Stimulated activated CD4-positive, alpha-beta T cell treated with anti-CD3 and anti-CD28 coated beads, Interleukin-1b, Interleukin-23, amount 100 ng/mL, for 1 hour (primary cell): ENCODE measurements at places on chromosomes 6 and 20.

DNA sequence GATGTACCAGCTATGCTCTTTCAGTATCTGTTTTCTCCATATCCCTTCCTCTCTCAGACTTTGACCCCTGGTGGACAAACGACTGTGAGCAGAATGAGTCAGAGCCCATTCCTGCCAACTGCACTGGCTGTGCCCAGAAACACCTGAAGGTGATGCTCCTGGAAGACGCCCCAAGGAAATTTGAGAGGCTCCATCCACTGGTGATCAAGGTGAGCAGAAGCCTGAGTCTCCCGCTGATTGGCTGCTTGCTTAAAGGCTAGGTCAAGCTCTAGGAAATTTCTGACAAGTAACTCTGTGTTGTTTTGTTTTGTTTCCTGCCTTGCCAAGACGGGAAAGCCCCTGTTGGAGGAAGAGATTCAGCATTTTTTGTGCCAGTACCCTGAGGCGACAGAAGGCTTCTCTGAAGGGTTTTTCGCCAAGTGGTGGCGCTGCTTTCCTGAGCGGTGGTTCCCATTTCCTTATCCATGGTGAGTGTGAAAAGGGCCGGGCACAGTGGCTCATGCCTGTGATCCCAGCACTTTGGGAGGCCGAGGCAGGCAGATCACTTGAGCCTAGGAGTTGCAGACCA is 28.6 kb downstream of the C6orf89 start:
- DNase-seq: no peak

DNA sequence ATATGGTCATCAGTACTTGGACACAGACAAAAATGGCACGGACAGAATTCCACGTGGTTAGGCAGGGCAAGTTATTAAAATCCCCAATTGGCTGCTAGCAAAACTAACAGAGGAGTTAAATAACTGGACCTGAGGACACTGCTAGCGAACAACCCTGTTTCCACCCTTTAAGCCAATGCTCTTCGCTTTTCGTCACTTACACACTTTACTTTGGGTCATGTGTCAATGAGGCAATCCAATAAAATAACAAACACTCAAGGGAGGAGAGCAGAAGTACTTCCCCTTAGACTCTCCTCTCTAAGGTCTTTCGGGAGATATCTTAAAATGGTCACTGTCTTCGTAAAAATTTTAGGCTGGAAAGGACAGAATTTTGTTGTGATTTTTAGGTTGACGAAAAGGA is 68.6 kb downstream of the LCA5 start:
- no peak for DNase-seq

- no peak for DNase-seq
Measured at GRCh38 chr20:46767127-46767761, 57.8 kb downstream of the SLC2A10 start.

GRCh38 chr20:21357844-21358243 is 39.5 kb downstream of the NKX2-4 start:
- DNase-seq: no peak

GRCh38 chr6:36949636-36950035 is 4.9 kb upstream of the PI16 start:
- DNase-seq: no peak

DNA sequence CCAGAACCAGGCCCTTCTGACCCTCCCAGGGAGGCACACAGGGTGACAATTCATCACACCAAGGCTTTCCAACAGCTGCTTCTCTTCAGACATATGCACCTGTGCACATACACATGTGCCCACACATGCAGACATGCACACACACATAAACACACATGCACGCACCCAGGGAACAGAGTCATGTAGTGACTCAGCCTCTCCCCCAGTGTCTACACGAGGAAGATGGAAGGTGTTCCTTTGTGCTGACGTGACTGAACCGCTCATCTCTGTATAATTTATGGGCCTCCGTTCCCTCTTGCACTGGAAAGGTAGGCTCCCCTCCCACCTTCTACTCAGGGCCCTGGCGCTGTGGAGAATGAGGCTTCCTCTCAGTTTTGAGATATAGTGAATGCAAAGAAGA is 23.8 kb upstream of the PLEKHG1 start:
- no peak for DNase-seq

- no peak for DNase-seq
Measured at GRCh38 chr6:156878681-156879080, 101.5 kb downstream of the ARID1B start.

GRCh38 chr6:92507552-92507951 is 911.8 kb downstream of the EPHA7 start:
- no peak for DNase-seq

- no peak for DNase-seq
Measured at GRCh38 chr6:43759136-43759906, 10.7 kb upstream of the VEGFA start.

DNA sequence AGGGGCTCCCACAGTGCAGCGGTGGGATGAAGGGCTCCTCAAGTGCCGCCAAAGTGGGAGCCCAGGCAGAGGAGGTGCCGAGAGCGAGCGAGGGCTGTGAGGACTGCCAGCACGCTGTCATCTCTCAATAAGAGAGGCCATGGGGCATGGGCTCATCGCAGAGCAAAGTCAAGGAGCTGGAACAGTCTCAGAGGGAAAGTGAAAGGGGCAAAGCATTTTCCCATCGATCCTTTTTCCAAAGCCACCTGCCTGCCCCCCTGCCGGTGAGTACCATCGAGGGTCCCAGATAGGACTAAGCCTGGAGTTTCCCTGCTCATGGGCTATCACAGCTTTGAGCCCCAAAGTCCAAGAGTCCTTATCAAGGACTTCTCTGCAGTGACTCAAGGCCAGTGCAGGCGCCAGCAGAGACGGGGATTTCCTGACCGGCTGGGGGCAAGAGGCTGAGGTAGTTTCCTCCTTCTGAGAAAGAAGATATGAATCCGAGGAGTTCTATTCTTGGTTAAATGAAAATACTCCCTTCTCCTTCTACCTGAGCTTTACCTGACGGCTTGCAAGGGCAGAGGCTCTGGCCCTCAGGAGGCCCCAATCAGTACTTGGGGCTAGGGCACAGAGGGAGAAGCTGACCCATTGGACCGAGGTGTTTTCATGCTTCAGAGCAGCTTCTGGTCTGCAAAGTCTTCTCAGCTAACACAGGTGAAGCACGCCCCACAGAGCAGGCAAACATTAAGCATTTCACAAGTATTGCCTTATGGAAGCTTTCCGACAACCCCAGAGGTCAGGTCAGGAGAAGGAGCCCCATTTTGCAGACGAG is 22.6 kb downstream of the ETV7 start:
- no peak for DNase-seq

GRCh38 chr6:6969761-6970223 is 138.0 kb upstream of the RREB1 start:
- DNase-seq: no peak

- no peak for DNase-seq
Measured at GRCh38 chr6:121839896-121840295, 404.4 kb downstream of the GJA1 start.

- DNase-seq: no peak
Measured at GRCh38 chr6:79170431-79170830, 64.1 kb downstream of the HMGN3 start.

- no peak for DNase-seq
Measured at GRCh38 chr6:113627480-113627879, 229.7 kb upstream of the MARCKS start.

DNA sequence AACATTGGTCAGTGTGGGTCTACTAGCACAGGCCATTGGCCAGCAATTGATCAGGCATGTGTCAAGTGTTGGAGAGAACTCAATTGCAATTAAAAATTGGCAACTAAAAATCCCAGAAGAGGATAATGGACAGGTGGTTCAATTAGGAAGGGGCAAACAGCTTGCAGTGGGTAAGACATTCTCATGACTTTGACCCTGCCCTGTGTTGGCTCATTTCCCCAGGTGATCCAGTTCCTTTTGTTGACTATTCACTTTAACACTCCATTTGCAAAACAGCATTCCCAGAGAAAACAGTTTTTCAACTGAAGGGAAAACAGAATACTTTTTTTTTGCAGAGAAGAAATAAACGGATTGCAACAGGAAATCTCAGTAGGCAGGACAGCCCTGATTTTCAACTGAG is 28.9 kb upstream of the SCGN start:
- no peak for DNase-seq

GRCh38 chr6:42017021-42017643 is 33.2 kb upstream of the TAF8 start:
- DNase-seq: no peak

GRCh38 chr20:13809373-13809772 is 24.5 kb downstream of the NDUFAF5 start:
- no peak for DNase-seq

GRCh38 chr20:25223179-25223661 is 24.7 kb upstream of the PYGB start:
- no peak for DNase-seq

DNA sequence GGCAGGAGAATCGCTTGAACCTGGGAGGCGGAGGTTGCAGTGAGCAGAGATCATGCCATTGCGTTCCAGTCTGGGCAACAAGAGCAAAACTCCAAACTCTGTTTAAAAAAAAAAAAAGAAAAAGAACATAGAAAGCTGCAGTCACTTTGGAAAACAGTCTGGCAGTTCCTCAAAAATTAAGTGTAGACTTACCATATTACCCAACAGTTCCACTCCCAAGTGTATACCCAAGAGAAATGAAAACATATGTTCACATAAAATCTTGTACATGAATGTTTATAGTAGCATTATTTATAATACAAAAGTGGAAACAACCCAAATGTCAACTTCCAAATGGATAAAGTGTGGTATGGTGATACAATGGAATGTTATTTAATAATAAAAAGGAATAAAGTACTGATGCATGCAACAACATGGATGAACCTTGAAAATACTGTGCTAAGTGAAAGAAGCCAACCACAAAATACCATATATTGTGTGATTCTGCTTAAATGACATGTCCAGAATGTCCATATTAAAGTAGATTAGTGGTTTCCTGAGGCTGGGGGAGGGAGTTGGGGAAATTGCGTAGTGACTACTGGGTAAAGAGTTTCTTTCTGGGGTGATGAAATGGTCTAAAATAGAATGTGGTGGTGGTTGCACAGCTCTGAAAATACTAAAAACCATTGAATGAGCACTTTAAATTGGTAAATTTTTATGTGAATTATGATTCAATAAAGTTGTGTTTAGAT is 62.9 kb downstream of the SUN5 start:
- no peak for DNase-seq

DNA sequence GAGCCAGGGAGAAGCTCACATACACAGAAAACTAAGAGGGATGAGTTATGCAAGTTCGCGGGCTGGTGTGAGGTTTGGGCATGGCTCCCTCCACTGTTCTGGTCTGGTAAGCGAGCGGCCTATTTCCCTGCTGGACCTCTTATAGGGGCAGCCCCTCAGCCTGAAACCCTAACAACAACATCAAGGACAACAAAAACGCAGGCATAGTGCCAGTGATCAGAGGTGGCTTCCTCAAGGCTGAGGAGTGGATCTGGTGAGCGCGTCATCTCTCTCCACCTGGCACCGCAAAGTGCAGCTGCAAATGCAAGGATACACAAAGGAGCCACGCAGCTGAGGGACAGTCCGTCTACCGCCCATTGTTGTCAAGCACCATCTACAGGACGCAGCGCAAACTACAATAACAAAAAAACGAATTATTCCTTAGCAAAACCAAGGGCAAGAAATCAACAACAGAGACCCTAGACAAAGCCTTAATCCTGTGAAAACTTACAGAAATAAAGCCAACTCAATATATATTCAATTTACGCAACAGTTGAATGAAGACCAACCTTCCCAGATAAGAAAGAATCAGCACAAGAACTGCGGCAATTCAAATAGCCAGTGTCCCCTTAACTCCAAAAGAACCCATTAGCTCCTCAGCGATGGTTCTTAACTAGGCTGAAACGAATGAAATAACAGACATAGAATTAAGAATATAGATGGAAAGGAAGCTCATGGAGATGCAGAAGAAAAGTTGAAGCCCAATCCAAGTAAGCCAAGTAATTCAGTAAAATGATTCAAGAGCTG is 9.2 kb upstream of the DEFB110 start:
- DNase-seq: no peak

- no peak for DNase-seq
Measured at GRCh38 chr6:85185977-85186376, 263.9 kb upstream of the NT5E start.

- DNase-seq: no peak
Measured at GRCh38 chr20:33401921-33402369, 626 bp upstream of the CDK5RAP1 start.

GRCh38 chr6:3808759-3809514 is 40.2 kb upstream of the FAM50B start:
- no peak for DNase-seq

DNA sequence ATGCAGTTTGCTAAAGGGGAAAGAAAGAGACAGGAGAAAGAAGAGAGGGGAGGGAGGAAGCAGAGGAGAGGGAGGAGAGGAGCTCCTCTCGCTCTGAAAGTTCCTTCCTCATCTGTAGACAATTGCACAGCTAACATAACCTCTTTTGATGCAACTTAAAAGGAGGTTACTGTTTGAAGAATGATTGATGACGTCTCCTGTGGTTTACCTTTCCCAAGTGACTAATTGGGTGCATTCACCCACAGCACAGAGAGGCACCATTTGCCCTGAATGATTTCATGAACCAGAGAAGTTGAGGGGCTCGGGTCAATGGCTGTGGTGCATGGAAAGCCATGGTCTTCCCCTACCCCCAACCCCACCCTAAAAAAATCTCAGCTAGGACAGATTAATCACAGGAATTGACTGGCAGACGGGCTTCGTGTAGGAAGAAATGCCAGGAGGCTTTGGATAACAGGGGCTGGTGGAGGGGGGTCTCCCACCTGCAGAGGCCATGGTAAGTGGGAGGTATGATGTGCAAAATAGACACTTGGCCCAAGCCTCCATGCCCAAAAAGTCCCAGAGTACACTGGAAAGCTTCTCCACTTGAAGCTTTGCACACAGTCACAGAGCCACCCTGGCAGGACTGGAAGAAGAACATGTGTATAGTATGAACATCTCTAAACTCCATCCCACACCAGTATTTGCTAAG is 213.7 kb downstream of the ANKRD60 start:
- DNase-seq: no peak
